ENCODE measurements at places on chromosomes 16 and 17. TPM values are rescaled to one million over a fixed set of nuclear protein-coding genes. Genes with fewer than 3 reads are reported as not detected.

GRCh38 chr16:83785455-83785854 lies 22.3 kb upstream of the HSBP1 start:
- DNase-seq = no peak

- no peak for DNase-seq
Measured at GRCh38 chr17:77786740-77787505, 171.6 kb upstream of the TNRC6C start.

DNA sequence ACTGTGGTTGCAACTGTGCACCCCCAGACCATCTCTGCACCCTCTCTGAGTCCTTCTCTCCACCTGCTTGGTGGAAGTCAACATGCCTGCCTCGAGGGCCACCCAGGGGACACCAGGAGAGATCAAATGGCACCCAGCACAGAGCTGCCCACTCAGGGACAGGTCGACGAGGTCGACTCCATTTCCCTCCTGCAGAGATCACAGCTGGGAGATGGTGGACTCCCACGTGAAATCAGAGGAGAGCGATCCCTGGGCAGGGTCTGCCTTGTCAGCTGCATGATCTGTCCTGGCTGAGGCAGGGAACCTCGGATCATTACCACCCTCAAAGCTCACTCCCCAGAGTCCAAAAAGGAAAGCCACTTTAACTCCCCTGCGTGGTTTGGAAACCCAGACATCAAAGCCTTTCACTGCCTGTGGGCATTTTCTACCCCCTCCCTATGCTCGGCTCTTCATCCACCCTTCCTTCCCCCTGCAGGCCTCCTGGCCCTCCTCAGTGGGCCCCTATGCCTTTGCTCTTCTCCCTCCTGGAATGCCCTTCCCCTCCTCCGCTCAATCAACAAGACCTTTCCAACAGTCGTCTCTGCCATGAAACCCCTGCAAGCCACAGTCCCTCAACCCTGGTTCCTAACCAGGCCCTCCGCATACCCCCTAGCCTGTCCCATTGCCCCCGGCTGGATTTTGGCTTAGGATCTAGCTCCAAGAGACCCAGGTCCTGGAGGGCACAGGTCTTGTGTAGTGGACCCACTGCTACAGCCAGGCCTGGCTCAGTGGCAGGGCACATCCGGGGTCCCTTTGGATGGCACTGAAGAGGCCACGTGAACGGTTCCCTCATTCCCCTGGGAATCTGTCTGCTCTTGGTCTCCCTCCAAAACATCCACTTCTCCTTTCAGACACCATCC lies 103.8 kb upstream of the RPL38 start:
- DNase-seq = no peak

GRCh38 chr16:78211946-78212345 lies 112.5 kb downstream of the WWOX start:
- no peak for DNase-seq

GRCh38 chr16:68046106-68046505 lies 23.0 kb downstream of the DUS2 start:
- DNase-seq = no peak

- DNase-seq = no peak
Measured at GRCh38 chr17:62581764-62582163, 45.7 kb upstream of the MRC2 start.

DNA sequence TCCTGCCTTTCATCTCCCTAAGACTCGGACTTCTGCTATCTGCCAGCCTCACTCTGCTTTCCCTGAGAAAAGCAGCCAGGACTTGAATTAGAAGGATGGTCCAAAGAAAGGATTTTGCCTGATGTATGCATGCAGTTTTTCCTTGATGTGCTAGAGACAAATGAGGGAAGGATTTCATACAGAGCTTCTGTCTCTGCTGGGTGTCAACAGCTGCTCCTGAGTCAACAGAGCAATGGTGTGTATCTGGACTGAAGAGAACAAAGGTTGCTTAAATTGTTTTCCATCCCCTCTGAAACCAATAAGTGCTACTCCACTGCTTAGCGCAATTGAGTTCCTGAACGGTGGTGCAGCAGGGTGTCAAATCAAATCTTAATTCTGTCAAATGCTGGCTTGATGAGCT lies 680.6 kb upstream of the C16orf82 start:
- no peak for DNase-seq

Gene VASN
- not detected for polyA plus RNA-seq

Gene ARHGDIG
- polyA plus RNA-seq = not detected

Gene KCNH6
- polyA plus RNA-seq = not detected

Measured in CD4-positive, alpha-beta memory T cell (primary cell).